ENCODE measurements at places on chromosomes 3 and 15.

DNA sequence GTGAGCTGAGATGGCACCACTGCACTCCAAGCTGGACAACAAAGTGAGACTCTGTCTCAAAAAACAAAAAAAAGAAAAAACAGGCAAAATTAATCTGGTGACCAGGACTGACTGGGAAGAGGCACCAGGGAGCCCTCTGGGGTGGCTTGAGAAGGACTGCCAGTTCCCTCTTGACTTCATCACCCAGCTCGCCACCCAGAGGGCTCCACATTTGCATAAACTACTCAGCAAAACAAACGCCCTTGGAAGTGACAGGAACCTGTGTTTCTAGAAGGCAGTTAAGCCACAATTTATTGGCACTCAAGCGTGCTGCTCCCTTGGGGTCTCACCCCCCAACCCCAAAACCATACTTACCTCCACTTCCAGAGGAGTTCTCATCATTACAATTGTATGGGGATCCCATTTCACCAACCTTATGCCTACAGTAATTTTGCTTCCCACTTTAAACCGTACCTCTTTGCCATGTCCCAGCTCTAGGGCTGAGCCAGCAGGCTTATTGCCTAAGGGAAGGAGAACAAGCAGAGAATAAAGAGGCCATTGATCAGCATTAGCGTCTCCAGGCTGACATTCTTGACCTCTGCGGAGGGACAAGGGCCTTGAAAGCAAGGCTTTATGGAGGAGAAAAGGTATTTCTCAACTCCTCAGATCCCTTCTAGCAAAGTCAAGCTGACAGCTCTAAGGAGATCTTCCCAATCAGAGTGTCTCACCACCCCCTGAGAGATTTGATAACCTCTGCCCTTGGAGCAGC lies 357.4 kb downstream of the SHQ1 start:
- no peak for DNase-seq

GRCh38 chr3:150330872-150331271 lies 77.2 kb upstream of the TSC22D2 start:
- DNase-seq: no peak

DNA sequence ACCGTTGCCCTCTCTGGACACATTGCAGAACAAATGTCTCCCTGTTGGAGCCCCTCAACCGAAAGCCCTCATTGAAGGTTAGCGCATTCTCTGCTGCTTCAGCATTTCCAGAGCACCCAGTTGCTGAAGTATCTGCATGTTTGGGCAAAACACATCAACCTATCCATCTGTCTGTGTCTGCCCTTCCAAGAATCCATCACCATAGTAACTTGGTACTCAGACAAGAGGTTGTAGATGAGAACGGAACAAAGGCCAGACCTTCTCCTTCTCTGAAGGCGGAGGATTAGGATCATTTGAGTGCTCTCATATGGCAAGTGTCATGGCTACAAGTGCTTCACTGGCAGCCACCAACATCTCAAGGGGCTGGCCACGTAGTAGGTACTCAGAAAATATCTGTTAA lies 23.1 kb upstream of the RHO start:
- DNase-seq: no peak

DNA sequence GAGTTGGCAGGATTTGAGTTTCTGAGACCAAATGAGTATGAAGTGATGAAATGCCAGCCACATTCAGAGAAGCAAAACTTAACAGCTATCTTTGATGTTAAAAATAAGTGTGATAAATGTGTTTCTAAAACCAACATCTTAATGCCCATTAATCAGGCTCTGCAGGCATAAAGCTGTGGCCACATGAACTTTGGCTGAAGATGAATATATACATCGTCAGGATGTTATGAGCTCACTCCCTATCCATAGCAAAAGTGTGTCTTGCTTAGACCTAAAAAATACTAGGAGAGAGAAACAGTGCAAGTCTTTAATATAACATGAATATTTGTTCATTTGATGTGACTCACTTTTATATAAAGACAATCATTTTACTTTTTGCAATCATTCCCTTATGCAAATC lies 218.0 kb downstream of the CADM2 start:
- DNase-seq: no peak

GRCh38 chr15:80635953-80636352 lies 59.2 kb upstream of the ABHD17C start:
- DNase-seq: no peak

DNA sequence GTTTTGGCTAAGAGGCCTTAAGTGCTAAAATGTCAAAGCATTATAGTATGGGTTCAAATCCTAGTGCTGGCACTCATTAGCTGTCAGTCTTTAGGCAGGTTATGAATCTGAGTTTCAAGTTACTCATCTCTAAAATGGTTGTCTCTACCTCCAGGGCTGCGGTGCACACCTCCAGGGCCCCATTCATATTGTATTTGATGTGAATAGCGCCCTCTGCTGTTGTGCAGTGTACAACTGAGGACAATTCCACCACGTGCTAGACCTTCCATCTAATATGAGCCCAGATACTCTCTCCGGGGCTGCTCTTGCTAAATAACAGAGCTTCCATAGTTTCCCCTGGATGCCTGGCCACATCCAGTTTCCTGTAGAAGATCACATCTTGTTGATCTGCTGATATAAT lies 54.3 kb downstream of the OXNAD1 start:
- peak; percentile 89 for DNase-seq

- no peak for DNase-seq
Measured at GRCh38 chr3:37952564-37952963, 38.0 kb upstream of the VILL start.

- DNase-seq: no peak
Measured at GRCh38 chr3:69566275-69566674, 173.0 kb upstream of the MITF start.

GRCh38 chr15:54502416-54503075 lies 524.3 kb downstream of the UNC13C start:
- no peak for DNase-seq

DNA sequence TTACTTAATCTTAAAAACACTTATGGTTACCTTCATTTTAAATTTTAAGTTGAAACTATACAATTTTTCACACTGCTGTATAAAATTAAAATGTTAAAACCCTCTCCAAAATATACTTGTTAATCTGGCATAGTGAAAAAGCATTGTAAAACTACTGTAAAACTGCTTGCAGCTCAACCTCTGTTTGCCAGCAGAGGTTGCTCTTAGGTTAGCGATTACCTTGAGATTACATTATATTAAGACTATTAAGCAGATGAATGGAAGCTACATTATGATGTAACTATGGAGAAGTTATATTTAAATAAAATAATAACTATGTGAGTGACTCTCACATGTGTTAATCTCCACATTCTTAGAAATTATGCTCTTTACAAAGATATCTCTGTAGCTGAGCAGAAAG lies 143.6 kb upstream of the SLITRK3 start:
- DNase-seq: no peak

DNA sequence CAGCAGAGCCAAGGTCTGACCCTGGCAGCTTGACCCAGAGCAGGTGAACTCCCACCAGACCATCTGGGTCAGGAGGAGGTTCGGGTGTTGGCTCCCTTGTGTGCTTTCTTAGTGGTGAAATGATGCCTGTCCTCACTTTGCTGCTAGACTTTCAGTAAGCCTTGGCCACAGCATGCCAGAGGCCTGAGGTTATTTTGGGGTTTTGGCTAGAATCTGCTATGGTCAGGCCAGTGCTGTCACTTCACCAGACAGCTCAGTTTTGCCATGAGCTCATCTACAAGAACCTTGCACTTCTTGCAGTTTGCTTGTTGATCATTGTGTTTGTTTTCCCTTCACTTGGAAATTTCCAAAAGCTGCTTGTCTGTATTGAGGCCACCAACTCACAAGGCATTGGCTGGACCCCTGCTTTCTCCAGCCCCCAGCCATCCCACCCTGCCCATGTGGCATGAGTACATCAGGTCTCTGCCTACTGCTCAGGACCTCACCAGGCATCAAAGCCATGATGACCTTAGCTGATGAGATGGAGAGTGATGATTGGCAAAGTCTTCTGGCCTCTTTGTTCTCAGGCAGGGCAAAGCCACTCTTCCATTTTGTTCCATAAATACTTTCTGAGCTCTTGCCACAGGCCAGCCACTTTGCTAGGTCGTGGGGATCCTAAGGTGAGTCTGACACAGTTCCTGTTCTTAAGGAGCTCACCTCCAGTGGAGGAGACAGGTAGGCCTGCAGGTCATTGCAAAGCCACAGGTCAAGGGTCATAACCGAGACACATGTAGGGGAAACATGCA lies 122.6 kb downstream of the ARNT2 start:
- no peak for DNase-seq
